ENCODE measurements at places on chromosomes 1 and 21.

DNA sequence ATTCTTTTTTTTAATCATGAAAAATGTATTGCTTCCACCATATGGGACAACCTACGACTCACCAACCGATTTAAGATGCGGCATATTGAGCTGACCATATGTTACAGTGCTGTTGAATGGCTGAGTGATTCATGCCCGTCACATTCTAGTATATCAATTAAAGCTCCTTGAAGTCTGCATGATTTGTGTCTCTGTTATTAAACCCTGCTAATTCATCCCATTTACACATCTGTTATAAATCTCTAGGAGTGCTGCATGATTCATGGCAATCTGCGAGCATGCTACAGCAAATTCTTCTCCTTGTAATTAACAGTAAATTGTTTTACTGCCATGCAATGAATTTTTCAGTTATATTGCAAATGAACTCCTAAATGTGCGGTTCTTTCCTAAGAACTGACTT is 239.8 kb downstream of the USH2A start:
- DNase-seq, result no peak

GRCh38 chr1:35171579-35171978 is 21.4 kb downstream of the SFPQ start:
- no peak for DNase-seq

- DNase-seq, result no peak
Observed at GRCh38 chr1:17802164-17802563, 47.0 kb downstream of the ACTL8 start.

DNA sequence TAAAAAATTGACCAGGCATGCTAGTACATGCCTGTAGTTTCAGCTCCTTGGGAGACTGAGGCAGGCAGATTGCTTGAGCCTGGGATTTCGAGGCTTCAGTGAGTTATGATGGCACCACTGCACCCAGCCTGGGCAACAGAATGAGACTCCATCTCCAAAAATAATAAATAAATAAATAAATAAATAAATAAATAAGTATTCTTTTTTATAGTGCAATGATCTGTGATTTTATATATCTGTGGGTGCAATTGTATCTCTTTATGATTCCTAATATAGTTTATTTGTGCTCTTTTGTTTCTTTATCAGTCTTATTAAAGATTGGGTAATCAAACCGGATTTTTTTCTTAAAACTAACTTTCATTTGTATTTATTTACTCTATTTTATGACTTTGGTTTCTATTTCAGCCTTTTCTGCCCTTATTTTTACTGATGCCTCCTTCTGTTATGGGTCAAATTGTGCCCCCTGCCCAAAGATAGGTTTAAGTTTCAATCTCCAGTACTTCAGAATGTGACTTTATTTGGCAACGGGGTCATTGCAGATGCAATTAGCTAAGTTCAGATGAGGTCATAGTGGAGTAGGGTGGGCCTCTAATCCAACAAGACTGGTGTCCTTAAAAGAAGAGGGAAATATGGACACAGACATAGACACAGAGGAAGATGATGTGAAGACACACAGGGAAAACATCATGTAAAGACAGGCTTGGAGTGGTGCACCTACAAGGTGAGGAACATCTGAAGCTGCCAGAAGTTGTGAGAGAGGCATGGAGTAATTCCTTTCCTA is 74.9 kb upstream of the CDC42BPA start:
- no peak for DNase-seq

GRCh38 chr1:67270541-67270940 is 37.1 kb upstream of the IL12RB2 start:
- DNase-seq, result no peak

Data from stimulated activated CD4-positive, alpha-beta T cell treated with anti-CD3 and anti-CD28 coated beads, Interleukin-1b, Interleukin-23, amount 100 ng/mL, for 1 hour (primary cell).